ENCODE measurements at places on chromosomes 2 and 18.
A peak's percentile ranks its signal among the peaks of the same experiment; 100 is the strongest.

DNA sequence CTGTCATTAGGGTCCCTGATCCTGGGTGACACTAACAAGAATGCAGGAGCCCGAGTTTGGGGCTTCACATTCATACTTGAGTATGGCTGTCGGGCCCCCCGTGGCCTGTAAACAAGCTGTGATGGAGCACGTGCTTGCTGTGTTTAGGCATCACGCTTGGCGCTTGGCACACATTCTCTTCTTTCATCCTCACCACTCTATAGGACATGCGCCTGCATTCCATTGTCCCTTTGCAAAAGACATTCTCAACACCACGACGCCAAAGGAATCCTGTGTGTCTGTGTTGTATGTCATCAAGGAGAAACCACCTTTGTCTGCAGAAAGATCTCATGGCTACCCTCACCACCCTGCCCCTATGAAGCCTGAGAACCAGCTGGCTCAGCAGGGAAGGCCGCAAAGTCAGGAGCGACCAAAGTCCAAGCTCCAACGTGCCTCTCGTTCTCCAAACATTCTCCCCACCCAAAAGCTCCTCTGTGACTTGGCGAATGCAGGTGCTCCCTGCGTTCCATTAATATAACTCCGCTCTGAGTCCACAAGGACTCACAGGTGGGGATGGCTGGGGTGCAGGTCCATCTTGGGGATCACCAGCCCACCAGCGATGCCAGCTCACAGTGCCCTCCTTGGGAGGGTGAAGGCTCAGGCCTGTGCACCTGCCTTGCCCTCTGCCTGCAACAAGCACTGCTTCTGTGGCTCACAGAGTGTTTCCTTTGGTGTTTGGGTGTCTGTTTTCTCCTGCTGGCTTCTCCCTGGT, 6.2 kb upstream of the PER2 start:
- no peak for DNase-seq

DNA sequence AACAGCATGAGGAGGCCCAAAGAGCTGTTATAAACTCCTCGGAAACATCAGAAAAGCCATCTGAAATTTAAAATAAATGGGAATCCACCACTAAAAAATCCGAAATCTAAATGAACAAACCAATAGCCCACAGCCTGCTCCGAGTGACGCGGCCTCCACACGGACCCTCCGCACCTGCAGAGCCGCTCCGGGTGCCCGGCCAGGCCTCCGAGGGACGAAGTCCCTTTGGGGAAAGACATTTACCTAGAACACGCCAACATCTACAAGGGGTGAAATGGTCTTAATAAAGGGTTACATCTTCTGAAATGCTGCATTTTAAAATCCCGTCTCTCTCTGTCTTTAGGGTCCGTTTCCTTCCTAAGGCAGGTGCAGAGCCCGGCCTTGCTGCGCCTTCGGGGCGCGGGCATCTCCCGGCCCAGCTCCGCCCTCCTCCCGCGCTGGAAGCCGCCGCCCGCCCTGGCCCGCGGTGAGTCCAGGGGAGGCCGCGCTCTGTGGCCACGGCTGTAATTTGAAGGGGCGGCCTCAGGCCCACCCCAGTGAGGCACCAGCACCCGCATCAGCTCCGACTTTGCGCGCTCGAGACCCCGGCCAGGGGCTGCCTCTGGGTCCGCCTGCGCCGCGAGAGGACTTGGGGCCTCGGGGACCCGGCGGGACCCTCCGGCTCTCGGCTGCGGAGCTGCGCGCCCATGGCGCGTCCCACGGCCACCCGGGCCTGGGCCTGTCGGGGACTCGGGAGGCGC, 42.3 kb upstream of the CTDP1 start:
- no peak for DNase-seq

- DNase-seq: no peak
Measured at GRCh38 chr18:26483633-26484032, 64.7 kb downstream of the KCTD1 start.

DNA sequence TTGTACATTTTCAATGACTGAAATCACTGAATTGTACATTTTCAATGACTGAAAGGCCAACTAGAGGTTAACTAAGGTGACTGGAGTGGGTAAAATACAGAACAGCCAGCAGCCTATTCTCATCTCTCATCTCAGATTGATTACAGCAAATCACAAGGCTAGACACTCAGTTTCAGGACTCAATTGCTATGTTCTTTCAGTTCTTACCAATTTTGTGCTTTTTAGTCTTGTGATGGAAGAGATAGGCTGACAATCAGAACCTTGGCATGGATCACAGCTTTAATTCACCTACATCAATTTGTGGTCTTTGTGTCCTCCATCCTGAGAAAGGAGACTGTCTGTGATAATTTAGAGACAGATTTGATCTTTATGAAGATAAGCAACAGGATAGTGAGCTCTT, 124.7 kb downstream of the GULP1 start:
- no peak for DNase-seq

DNA sequence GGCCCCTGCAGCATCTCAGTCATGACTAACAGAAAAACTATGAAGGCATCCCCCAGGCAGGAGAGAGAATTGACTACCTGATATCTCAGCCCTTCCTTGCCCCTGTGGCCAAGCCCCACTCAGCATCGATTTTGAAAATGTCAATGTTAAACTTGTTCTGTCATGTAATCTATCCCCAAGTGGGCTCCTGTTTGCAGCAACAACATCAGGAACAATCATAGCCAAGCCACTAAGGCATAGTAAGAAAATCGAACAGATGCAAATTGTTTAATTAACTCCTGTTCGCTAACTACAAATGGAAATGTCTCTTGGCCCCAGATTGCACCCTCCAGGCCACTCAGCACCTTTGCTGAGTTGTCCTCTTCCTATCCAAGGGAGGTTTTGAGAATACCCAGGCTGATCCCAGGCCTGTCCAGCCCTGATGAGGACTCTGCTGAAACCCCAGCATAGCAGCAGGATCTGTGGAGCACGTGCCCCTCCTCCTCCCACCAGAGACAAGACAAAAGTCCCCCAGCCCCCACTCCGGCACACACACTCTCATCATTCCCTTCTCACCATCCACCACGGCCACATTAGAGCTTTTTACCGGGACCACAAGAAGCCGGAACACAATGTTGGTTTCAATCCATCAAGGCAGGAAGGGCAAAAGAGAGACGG, 150.1 kb downstream of the TNS1 start:
- no peak for DNase-seq

DNA sequence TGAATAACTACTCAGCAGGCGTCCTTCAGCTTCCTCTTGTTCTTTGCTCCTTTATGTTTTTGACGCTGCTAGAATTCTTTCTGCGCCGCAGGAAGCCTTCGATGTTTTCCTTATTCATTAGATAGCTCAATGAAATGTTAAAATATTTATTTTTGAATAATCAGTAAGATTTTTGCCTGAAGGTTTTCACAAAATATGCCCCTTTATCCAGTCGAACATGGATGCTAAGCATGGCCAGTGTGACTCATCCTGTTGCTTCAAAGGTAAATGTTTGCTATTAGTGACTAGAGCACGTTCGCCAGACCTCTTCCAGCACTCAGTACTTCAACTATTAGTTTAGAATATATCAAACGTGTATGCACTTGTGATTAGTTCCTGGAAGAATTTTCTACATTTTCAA, 7.6 kb upstream of the MEIS1 start:
- DNase-seq: no peak

GRCh38 chr2:169034256-169034655, 3.1 kb upstream of the ABCB11 start:
- DNase-seq: no peak

- peak; percentile 18 for DNase-seq
Measured at GRCh38 chr2:158006961-158007719, 94.5 kb upstream of the UPP2 start.

GRCh38 chr2:231222318-231223000, 24.0 kb downstream of the ARMC9 start:
- DNase-seq: no peak

All from CD4-positive, alpha-beta T cell treated with Interleukin-4 for 4 hours (primary cell).